Inflammatory macrophage (primary cell): ENCODE measurements at places on chromosomes 12 and 14.

DNA sequence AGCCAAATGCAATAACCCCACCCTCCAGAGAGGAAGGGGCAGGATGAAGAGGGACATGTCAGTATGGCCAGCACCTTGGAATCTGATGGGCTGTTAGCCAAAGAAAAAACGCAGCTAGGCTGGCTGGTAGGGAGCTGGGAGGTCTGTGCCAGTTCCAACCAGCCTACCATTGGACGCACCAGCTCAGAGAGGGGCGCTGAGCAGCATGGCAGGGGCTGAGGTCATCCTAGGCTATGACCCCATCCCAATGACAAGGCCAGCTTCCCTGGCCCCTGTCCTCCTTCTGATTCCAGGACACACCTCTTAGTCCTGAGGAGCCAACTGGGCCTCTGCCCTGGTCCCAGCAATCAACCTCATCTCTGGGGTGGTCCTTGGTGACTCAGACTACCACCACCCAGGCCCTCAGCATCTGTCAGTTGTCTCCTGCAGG is 12.2 kb downstream of the ACTN1 start:
- DNase-seq = no peak

DNA sequence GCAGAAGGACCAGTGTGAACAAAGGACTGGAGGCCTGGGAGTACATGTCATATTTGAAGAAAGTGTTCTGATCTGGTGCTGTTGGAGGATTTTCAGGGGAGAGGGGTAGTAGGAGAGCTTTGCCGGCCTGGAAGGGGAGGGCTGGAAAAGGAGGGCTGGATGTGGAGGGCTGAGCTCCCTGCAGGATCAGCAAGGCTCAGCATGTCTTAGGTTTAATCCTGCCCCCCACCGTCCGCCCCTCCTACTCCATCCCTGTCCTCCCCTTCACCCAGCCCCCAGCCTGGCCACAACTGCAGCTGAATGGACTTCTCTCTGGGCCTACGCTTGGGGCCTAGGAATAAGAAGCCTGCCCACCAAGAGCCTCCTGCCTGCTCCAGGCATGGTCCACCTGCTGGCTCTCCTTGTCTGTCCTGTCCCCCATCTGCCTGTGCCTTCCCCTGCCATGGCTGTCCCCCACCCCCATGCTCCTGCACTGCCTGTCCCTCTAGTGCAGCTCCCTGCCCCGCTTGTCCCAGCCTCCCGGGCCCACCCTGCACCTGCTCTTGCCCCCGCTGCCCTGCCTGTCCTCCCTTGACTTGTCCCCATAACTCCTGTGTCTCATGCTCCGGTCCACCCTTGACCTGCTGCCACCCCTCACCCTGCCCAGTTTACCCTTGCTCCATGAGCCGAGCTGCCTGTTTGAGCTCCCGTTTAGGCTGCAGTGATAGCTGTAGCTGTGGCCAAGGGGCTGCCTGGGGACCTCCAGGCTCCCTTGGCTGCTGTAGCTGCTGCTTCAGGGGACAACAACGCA is 9.8 kb upstream of the RARG start:
- DNase-seq = no peak

GRCh38 chr12:110590806-110591326 is 7.7 kb upstream of the PPTC7 start:
- DNase-seq = peak; percentile 90

- peak; percentile 13 for DNase-seq
These were observed 38.9 kb downstream of the FOXN3 start for GRCh38 chr14:89378119-89378518.

DNA sequence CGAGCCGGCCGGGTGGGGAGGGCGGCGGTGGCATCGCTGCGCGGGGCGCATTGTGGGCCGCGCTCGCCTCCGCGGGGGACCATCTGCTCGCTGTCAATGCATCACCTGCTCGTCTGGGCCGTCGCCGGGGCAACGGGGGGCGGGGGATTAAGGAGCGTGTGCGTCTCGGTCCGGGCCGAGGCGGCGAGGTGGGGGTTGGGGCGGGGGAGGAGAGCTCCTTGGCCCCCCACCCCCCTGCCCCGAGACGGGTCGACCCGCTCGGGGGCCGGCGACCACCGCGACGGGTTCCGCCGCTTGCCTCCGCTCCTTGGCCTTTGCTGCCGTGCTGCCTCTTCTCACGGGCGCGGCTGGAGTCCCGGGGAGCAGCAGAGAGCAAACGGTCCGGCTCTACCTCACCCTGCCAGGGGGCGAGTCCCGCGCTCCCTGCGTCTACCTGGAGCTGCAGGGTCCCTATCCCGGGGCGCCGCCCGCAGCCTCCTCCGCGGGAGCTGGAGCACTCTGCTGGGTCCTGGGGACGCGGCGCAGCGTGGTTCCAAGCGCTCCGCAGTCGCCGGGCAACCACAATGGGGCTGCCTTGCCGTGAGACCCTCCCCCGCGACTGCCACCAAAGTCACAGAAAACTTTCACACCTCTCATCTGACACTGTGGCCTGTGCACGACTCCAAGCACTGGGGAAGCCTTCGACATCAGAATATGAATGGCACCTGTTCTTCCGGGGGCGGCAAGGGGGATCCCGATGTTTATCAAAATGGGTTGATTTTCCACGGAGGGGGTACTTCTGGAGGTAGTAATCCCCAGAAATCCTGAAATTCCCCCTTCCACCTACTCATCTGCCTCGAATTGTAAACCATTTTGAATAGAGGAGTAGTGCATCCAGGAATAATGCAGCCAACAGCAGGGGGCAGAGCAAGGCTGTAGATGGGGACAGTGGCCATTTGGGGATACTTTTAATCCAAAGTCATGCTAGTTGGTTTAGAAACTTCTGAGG is at the start of gene C12orf42:
Gene C12orf42, minus strand, starts transcription at position 500 of the 988 bp plus-strand sequence. CDS start 17,542 bp downstream, outside the sequence.
- DNase-seq = no peak

DNA sequence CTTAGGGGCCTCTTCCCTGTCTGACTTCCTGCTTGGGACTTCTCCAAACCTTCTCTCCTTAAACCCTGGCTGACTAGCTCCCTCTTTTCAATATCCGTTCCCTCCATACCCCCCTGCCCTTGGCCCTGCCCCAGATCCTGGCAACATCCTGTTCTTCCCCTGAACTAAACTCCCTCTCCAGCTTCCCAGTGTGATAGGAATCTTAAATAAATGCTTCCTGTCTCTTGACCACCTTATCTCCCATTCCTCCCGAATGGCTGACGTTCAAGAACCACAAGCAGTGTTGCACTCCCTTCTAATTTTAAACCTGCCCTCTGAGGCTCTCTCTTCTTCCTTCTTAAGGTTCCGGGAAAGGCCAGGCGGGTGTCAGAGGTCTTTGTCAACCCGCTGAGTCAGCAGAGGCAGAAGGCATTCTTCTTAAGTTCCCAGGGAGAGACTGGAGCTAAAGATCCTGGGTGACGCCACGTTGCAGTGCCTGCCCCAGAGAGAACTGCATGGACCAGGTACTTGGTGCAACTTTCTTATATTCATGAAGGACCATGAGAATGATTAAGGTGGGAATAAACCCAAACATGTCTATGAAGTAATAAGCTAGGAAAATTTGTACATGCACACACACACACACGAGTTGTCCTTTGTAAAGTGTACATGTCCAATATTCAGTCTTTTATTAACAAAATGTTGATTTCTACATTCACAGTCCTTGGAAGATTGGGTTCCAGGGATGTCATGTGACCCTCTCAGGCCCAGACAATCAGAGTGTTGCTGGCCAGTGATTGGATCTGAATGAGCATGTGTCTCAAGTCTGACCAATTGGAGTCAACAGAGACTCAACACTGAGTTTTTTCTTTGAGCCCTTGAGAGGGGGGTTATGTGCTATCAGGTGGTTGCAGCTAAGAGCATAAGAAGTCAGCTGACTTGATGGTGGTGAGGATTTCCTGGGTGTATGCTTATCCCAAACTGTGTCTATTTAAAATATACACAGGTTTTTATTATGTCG is 420.2 kb upstream of the TBX3 start:
- no peak for DNase-seq

GRCh38 chr12:104182621-104183378 is 32.8 kb upstream of the TXNRD1 start:
- DNase-seq = no peak

DNA sequence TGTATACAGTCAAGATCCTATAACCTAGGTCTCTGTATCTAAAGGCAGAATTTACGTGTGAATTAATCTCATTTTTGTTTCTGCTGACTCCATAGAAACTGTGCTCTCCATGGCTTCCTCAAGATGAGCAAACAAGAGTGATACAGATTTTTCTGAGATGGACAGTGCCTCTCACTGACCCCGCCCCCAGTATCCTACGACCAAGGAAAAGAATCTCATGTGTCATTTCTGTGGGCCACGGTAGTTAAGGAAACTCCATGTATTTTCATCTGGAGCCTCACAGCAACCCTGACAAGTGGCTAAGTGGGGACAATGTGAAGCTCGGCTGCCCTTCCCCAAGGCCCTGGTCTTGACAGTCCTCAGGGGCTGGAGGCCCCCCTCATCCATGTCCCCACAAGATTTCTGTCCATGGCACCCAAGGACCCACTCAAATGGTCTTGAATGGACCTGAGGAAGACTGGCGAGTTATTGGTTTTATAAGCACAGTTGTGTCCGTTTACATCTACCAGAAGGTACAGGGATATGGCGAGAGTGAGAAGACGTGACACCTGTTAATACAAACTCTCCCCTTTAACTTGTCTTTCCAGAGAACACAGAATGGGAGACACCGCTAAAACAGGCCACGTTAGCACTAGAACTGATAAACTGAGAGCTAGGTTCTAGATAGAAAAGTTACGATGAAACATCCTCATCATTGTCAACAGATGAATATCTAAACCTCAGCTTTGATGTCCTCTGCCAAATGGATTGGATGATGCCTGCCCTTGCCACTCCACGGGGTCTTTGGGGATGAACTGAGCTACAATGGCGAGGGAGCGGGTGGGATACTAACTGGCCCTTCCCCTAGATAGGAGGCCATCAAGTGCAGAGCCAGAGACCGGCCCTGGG is 108.4 kb upstream of the EGLN3 start:
- DNase-seq = no peak

GRCh38 chr12:98253207-98254037 is 262.0 kb upstream of the TMPO start:
- DNase-seq = no peak

DNA sequence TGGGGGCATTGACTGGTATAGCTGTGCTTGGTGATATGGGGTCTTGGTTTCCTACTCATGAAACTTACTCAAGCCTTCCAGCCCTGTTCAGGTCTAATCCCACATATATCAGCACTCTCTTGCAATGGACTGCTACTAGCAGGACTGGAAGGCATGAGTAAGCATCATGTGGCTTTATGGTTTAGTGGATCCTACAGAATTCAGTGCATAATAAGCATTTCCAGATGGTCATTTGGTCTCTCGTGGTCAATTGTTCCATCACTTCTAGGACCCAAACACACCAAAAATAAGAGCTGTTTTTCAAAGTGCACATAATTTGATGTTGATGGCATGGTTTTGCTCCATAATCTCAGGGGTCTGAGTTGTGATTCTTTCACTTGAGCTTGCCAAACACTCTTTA is 114.4 kb downstream of the LMNTD1 start:
- peak; percentile 9 for DNase-seq

DNA sequence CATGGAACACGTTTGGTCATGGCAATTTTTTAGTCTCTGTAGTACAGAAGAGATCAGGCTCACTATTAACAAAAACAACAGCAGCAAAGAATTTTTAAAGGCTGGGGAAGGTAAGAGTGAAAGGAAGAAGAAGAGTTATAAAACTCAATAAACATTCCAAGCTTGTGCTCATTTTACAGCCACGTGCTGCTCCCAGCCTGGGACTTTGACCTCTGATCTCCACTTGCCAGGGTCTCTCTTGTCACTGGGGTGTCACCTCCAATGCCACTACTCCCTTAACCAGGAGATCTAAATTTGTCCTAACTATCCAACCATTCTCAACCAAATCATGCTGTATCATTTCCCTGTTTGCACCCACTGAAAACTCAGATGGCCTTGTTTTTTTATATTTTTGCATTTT is 605.1 kb downstream of the VRK1 start:
- DNase-seq = no peak

GRCh38 chr12:125773033-125773640 is 707.9 kb downstream of the AACS start:
- peak; percentile 10 for DNase-seq

GRCh38 chr14:80988735-80989429 is 33.5 kb downstream of the TSHR start:
- DNase-seq = no peak

- no peak for DNase-seq
These were observed 194.7 kb upstream of the FAR2 start for GRCh38 chr12:28954333-28954732.

DNA sequence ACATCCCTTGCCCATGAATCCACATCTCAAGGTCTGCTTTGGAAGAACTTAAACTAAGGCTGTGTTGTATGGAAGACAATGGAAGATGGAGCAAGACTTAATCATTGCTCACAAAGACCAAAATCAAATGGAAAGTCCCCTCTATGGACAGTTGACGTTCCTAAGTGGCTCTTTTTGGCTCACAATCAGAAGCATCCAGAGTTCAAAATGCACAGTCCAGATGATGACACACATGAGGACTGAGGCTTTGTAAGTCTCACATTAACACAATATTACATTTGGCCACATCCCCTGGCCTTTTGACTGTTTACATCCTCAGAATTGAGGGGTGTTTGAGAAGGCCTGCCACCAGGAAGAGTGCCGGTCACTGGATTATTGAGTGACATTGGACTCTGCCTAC is 122.3 kb upstream of the CPM start:
- DNase-seq = no peak

- peak; percentile 69 for DNase-seq
These were observed 24.8 kb upstream of the LGALS3 start for GRCh38 chr14:55103971-55104954.

GRCh38 chr12:104510873-104511440 is 54.2 kb downstream of the CHST11 start:
- peak; percentile 17 for DNase-seq

GRCh38 chr12:64678835-64679234 is 68.5 kb downstream of the RASSF3 start:
- no peak for DNase-seq

DNA sequence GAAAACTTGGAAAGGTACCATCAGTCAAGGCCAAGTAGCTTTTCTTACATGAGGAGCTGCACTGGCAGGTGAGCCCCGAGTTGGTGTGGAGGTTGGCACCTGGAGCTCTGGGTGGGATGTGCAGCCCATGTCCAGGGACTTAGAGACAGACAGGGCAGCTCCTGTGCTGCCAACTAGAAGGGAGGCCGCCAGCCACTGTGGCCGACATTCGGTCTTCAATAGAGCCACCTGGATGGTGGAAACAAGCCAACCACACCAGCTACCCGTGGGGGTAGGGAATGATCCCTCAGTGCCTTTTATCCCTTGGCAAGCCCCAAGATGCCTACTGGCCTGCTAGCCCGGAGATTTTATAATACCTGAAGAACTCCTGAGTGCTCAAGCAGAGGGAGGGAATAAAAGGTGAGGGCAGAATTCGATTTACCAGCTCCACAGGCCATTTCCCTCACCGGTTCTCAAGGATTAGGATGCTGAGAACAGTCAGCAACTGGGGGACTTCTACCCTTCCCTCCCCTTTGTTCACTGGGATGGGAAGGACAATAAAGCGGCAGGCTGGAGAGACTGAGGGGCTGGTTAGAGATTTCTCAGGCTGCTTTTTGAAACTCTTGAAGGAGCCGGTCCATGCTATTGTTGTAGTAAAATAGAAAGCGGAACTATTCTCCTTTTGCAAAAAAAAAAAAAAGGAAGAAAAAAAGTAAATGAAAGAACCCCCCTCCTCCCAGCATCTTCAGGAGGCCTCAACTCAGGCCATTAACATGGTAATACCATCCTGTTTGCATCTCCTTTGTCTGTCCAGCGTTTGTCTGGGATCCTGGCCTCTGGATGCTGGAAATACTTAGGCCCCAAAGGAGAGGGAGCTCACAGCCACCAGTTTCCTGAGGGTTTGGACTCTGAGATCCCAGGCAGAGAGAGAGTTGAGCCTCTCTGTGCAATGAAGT is 321.6 kb downstream of the ZFP36L1 start:
- DNase-seq = no peak

GRCh38 chr12:26128168-26128567 is 3.3 kb upstream of the BHLHE41 start:
- DNase-seq = no peak
